ENCODE measurements at places on chromosomes 2 and 18.

DNA sequence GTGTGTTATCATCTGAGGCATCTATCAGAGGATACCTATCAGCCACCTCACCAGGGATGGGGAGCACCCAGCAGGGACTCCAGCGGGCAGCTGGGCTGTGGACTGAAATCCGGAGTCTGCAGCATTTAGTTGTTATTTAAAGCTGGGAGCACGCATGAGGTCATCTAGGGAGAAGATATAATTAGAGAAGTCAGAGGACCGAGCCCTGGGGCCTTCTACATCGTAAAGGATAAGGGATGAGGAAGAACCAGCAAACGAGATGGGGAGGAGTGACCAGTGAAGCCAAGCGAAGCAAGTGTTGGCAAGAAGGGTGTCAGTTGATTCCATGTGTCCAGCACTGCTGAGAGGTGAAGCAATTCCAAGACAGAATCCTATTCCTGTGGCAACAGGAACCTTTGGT is 70.3 kb downstream of the STEAP3 start:
- no peak for DNase-seq

DNA sequence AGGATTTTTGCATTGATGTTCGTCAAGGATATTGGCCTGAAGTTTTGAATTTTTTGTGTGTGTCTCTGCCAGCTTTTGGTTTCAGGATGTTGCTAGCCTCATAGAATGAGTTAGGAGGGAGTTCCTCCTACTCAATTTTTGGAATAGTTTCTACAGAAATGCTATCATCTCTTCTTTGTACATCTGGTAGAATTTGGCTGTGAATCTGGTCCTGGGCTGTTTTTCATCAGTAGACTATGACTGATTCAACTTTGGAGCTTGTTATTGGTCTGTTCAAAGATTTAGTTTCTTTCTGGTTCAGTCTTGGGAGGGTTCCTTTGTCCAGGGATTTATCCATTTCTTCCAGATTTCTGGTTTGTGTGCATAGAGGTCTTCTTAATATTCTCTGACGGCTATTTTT is 166.7 kb downstream of the ST6GAL2 start:
- no peak for DNase-seq

- DNase-seq = no peak
Measured at GRCh38 chr2:151049746-151050145, 211.9 kb downstream of the RBM43 start.

- DNase-seq = no peak
Measured at GRCh38 chr2:61257446-61257845, 95.5 kb downstream of the C2orf74 start.

- no peak for DNase-seq
Measured at GRCh38 chr2:38971377-38971776, 81.7 kb downstream of the ARHGEF33 start.

DNA sequence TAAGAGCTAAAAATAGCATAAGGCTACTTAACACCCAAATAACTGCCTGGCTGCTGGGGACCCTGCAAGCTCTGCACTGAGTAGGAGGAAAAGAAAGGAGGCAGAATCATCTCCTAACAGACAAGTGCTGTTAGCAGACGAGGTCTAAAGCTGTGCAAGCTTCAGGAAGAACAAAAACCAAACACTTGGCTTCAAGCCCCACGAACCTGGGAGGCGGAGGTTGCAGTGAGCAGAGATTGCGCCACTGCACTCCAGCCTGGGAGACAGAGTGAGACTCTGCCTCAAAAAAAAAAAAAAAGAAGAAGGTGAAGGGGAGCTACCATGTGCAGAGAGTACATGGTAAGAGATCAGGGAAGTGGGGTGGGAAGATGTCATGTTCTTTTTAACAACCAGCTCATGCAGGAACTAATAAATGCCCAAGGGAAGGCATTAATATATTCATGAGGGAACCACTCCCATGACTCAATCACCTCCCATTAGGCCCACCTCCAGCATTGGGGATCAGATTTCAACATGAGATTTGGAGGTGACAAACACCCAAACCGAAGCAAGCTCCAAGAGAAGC is 28.8 kb upstream of the INO80C start:
- DNase-seq = no peak

DNA sequence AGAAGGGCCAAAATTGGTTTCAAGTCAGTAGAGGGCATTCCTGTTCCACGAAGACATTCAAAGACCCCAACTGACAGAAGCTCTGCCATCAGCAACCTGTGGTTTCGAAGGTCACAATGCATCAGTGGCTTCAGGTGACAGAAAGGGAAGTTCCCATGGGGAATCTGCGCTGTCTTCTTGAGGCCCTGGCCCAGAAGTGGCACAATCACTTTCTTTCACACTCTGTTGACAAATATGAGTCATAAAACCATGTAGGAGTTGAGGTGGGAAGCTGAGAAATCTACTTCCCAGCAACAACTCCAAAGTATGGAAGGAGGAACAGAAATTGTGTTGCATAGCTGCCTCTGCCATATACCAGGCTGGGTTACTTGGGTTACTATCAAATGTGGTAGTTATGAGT is 621.1 kb upstream of the FANCL start:
- DNase-seq = no peak

- no peak for DNase-seq
Measured at GRCh38 chr2:11056614-11057013, 98.7 kb upstream of the SLC66A3 start.
